Muscle of arm (tissue), 14 donors: ENCODE measurements at places on chromosomes 6 and 20. TPM values are rescaled to one million over a fixed set of nuclear protein-coding genes. Genes with fewer than 3 reads are reported as not detected.

The PDE7B gene
- polyA plus RNA-seq: 8.1 TPM

- no peak for DNase-seq
Observed at GRCh38 chr6:108171918-108172516, 6.2 kb downstream of the NR2E1 start.

DNA sequence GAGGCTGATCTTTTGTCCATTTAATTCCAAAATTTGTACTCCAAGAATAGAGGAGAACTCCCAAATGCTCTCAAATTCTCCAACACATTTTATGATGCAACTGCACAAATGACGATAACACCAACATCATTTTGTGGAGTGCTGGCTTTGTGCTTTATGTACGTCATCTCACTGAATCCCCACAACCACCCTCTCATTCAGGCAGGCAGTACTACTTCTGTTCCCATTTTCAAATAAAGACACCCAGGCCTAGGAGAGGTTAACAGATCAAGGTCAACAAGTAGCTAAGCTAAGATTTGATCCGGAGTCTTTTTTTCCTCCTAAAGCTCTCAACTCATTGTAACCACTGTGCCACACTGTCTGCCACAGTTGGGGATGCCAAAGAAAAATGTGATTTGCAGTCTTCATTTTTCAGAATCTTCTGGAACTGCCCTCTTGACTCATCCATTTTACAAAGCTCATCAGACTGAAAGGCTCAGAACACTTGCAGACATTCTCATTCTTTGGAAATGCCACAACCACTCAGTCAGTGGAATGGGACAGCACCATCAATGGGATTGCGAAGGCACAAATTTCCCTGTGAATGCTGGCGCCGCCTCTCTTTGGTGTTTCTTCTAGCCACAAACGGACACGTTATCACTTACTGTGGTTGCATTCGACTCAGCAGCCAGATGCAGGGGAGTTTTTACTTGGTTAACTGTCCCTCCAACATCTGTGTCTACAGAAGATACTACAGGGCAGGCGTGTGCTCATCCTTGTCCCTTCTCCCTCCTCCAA lies 184.4 kb downstream of the GJA10 start:
- DNase-seq: no peak

The CTAGE9 gene
- polyA plus RNA-seq: not detected

The MLIP gene
- 40.0 TPM for polyA plus RNA-seq

The TBXT gene
- polyA plus RNA-seq: not detected

GRCh38 chr6:75437421-75437891 lies 56.1 kb downstream of the FILIP1 start:
- DNase-seq: peak; percentile 78

The CCN6 gene
- 0.16 TPM for polyA plus RNA-seq

- no peak for DNase-seq
Observed at GRCh38 chr6:19918436-19918835, 81.3 kb downstream of the ID4 start.

DNA sequence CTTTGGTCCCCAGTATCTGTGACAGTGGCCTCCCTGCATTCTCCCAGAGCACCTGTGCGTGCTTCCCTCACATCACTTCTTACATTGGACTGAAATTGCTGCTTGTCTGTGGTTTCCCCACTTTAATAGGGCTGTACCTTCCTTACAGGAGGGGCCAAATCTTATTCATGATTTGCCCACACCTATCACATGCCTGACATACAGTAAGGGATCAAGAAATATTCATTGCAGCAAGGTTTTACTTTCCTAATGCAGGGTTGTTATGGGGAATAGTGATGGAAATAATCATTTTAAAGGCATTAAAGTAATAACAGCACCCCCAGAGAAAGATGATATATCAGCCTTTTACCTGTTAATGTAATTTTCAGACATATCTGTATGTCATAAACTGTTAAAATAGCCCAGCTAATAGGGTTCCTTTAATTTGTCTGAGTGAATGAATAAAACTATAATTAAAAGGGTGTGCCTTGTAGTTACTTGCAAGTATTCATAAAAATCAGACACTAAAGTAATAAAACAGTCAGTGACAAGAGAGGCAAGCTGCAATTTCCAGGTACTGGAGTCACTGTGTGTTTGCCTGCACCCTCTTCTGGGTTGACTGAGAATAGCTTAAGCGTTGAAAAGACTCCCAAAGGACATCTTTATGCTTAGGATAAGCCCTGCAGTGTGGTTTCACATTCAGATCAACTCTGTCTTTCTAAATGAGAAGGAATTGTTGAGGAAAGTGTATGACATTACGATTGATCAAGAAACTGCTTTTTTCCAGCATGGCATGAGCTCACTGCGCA lies 182.7 kb downstream of the PHACTR1 start:
- no peak for DNase-seq

The UBE2C gene
- 48.6 TPM for polyA plus RNA-seq

DNA sequence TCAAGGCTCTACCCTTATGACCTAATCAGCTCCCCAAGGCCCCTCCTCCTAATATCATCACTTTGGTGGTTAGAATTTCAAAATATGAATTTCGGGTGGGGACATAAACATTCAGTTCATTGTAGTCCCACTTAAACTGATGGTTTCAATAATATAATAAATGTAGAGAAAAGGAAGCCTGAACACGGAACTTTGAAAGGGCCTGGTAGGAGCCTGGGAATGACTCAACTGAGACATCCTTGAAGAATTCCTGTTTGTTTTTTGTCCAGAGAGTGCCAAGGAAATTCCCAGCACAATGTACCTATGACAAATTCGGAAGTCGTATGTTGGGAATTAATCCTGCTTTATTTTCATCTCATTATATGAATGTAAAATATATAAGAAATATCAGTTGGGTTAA lies 457.9 kb downstream of the PLCB1 start:
- no peak for DNase-seq
